ENCODE measurements at places on chromosomes 12 and 14.

- DNase-seq = no peak
These were observed 703 bp downstream of the TMED10 start for GRCh38 chr14:75175677-75176141.

DNA sequence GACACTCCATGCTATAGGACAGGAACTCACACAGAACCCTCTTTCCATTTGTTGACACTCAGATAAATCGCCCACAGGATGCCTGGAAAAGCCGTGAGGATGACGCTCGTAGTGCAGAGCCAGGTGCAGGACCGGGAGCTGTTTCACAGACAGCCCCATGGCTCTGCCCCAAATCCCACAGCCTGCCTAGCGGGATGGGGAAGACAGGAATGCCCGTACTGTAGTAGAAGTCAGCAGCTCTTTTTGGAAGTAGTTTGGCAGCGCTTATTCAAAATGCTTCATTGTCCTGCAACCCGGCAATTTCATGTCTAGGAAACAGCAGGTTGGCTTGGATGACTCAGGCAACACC is 41.6 kb downstream of the JAG2 start:
- no peak for DNase-seq

DNA sequence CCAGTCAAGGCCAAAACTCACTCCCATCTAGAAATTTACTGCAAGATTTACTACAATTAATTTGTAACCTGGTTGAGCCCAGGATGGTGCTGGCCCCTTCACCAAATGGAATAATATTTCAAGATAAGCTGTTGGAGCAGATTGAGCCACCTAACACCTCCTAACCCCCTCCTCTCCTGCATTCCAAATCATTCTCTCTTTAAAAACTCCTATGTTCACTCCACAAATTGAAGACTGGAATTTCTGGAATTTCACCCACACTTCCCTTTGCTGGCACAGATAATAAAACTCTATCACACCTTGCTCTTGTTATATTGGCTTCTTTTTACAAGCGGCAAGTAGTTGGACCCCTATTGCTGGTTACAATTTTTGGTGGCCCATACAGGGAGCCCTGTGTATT is 41.7 kb downstream of the MIS18BP1 start:
- DNase-seq = no peak

DNA sequence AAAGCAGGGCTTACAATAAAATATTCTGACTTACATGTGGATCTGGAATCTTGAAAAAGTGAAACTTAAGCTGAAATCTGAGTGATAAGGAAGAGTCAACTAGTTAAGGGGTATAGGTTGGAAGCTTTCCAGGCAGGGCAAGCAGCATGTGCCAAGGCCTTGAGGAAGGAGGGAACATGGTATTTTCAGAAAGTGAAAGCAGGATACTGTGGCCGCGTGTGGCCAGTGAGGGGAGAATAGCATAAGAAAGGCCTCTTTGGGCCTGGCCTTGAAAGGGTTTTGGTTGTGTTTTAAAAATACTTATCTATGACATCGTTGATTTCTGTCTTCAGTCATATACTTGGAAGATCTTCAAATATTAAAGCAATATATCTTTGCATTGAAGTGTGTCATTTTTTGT is 213.4 kb downstream of the AKAP6 start:
- DNase-seq = no peak

- DNase-seq = no peak
These were observed 31.1 kb upstream of the BEGAIN start for GRCh38 chr14:100618318-100618693.

GRCh38 chr12:10241290-10241689 is 28.6 kb downstream of the GABARAPL1 start:
- no peak for DNase-seq

DNA sequence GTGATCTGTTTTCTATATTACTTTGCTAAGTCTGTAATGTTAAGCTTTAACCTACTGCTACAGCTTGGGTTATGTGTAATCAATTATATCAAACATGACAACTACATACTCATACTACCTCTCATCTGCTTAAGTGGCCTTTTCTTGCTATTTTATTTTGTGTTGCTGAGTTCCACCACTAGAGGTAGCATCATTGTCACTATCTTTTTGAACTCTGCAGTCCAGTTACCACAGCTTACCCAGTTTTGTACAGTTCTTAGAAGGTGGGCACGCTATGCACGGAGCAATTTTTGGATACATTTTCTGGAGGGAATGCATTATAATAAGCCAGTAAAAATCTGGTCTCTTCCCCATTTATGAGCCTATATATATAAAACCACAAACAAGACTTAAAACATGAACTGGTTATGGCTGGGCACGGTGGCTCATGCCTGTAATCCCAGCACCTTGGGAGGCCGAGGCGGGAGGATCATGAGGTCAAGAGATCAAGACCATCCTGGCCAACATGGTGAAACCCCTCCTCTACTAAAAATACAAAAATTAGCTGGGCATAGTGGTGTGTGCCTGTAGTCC is 48.5 kb downstream of the SAV1 start:
- DNase-seq = no peak

- no peak for DNase-seq
These were observed 2.0 kb downstream of the FERMT2 start for GRCh38 chr14:52948836-52949235.

GRCh38 chr12:110531741-110532333 is 29.7 kb downstream of the RAD9B start:
- no peak for DNase-seq

Data from NCI-H1048 (cell line).